Osteoblast (primary cell): ENCODE measurements at places on chromosomes 2 and 18. TPM values are rescaled to one million over a fixed set of nuclear protein-coding genes. Genes with fewer than 3 reads are reported as not detected.

Gene PLGLB2
- 2.5 and 3.2 TPM in 2 replicates for total RNA-seq

Gene KHK
- 0.29 and 0.36 TPM in 2 replicates for total RNA-seq

Gene ZC3H15
- 71.7 and 71.9 TPM in 2 replicates for total RNA-seq

Gene ABCG8
- total RNA-seq, result not detected in 2 replicates

Gene MYO7B
- total RNA-seq, result under 0.01 TPM in 2 replicates

Gene GAD1
- 0.36 and 0.59 TPM in 2 replicates for total RNA-seq

Gene CFAP221
- 0.36 and 1.2 TPM in 2 replicates for total RNA-seq

DNA sequence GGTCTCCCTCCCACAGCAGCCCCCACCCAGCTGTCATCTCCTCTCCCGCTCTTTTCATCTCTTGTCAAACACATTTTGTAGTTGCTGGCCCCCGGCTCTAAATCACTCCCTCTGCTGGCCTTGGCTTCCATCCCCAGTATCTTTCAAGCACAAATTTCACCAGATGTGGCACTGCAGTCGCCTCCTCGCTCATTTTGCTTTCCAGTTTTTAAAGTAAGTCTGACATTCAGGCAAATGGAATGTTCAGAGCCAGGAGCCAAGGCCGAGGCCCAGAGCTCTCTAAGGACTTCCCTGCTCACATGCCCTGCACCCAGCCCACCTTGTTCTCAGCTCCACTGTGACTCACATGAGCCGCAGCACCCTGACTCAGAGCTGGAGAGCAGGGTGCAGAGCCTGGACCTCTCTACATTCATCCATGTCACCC is 158.4 kb downstream of the GALNT14 start:
- DNase-seq, result no peak

- peak; percentile 75 for DNase-seq
Observed at GRCh38 chr2:10028988-10029874, 14.1 kb upstream of the KLF11 start.

DNA sequence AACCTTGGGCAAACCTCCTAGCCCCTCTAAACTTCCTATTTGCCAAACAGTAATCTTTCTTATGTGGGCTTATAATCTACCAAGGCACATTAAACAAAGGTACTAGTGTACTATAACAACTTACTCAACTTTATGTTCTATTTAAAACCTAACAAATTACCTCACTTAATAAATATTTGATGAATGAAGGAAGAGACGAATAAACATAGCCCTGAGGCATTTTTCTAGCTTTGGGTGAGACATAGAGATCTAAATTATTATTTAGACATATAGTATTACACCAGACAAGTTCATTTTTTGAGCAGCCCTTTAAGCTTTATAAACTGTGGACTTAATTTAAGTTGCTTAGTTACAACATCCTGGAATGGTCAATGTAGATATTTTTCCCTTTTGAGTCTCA is 104.6 kb downstream of the UNC80 start:
- no peak for DNase-seq

DNA sequence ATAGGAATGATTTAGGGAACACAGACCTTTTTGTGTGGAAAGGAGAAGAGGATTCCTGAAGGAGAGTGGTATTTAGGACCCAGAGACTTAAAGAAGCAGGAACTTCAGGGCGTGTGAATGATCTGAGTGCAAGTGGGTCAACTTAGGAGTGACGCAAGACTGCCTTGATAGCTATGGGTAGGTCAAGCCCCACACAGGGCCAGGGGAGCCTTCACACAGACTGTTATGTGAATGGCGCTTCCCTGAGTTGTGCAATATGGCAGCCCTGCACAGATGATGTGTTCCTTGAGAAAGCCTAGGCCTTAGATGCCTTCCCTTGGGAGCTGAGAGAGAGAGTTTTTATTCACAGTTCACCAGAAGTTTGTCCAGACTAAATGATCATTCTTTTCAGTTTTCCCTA is 47.1 kb upstream of the IGFBP5 start:
- no peak for DNase-seq

DNA sequence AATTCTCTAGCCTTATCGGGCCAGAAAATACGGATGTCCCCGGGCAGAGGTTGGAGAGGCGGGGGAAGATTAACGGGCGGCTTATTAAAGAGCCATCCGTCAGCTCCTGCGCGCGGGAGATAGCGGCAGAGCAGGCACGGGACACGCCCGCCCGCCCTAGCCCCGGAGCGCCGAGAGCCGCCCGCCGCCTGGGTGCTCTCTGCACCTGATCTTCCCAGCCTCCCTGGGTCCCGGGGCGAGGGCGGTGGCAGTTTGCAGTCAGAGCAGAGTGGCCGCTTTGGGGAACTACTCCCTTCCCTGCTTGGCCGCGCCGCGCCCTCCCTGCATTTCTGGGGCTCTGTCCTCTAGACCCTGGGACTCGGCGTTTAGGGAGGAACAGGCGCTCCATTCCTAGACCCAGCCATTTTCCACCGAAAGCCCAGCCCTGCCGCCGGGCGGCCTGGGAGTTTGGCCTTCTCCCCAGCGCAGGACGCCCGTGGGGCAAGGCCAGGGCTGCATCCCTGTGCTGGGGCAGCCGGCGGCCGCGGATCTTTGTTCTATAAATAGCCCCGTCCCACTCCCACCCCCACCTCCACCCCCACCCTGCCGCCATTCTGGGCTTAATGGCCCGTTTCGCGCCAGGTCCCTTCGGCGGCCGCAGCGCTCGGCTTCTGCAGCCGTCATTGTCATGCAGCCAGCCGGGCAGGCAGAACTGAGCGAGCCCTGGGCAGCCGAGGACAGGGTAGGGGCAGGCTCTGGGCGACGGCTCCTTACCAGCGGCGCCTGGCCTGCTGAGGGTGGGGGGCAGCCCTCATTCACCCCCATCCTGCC is 6.6 kb downstream of the GAD1 start:
- peak; percentile 85 for DNase-seq

- no peak for DNase-seq
Observed at GRCh38 chr2:206555721-206556120, 86.6 kb upstream of the FAM237A start.

DNA sequence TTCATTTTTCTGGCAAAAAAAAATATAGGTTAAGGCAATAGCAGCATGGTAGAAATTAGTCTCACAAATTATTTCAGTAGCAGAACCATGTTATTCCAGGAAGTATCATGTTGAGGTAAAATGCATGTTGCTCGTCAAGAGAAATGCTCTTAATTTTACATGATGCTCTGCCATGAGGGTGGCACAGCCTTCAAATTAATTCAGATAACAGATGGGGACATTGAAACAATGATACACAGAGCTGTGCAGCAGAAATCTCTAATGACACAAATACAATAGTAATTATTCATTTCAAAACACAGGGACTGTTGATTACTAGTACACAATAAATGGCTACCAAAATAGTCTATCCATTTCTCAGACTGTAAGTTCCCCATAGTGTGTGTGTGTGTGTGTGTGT is 24.8 kb downstream of the GAREM1 start:
- no peak for DNase-seq

DNA sequence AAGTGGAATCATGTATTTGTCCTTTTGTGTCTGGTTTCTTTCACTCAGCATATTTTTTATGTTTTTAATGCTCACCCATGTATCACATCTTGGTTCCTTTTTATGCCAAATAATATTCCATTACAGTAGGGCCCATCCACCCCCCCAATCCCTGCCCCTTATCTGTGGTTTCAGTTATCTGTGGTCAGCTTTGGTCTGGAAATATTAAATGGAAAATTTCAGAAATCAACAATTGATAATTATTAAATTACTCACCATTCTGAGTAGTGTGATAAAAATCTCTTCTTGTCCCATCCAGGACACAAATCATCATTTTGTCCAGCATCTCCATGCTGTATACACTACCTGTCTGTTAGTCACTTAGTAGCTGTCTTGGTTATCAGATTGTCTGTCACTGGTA is 66.7 kb downstream of the BIRC6 start:
- DNase-seq, result no peak

GRCh38 chr2:150081775-150082481 is 405.5 kb downstream of the RND3 start:
- DNase-seq, result no peak

DNA sequence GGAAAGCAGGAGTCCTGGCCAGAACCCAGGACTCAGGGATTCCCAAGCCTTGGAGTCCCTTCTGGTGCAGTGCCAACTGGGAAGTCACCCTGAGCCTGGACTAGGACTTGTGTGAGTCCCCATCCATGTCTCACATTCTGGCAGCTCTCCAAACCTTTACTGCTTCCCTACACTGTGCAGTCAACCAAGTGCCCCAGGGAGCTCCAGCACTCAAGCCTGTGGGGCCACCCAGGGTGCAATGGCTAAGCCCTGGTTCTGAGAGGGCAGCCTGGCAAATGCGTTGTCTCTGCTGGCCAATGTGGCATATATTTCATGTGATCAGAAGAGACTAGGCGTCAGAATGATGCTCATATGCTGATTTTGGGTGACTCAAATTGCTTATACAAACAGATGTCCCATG is 223.4 kb downstream of the SP3 start:
- no peak for DNase-seq

- DNase-seq, result no peak
Observed at GRCh38 chr18:24910221-24910620, 441.7 kb downstream of the ZNF521 start.

DNA sequence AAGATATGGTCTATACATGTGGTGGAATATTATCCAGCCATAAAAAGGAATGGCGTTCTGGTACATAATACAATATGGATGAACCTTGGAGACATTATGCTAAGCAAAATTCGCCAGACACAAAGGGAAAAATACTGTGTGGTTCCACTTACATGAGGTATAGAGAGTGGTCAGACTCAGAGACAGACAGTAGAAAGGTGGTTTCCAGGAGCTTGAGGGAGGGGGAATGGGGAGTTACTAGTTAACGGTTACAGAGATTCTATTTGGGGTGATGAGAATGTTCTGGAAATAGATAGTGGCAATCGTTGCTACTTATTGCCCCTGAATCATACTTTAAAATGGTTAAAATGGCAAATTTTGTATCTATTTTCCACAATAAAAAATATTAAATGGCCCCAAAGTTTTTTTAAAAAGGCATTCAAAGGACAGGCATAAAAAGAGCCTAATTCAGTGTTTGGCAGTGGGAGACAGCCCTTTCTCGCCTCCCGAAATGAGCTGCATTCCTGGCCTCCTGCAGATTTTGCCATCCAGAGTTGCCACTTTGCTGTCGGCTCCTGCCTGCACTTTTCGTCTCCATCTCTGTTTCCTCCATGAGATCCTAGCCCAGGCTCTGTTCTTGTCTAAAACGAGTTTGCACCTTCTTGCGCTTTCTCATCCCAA is 13.5 kb downstream of the TNFRSF11A start:
- no peak for DNase-seq

GRCh38 chr2:68362069-68362468 is 3.0 kb upstream of the PLEK start:
- peak; percentile 75 for DNase-seq

- DNase-seq, result no peak
Observed at GRCh38 chr2:172629586-172629985, 73.7 kb downstream of the PDK1 start.
